H7 (cell line): ENCODE measurements at places on chromosomes 16 and 17. TPM values are rescaled to one million over a fixed set of nuclear protein-coding genes. Genes with fewer than 3 reads are reported as not detected.

GPR139 gene
- total RNA-seq, result 0.15 TPM in 1 of 2 replicates, not detected in the other

CD300H gene
- total RNA-seq, result not detected in 2 replicates

TMC8 gene
- 0.67 and 3.3 TPM in 2 replicates for total RNA-seq

ACAP1 gene
- total RNA-seq, result 17.8 and 34.5 TPM in 2 replicates

PMFBP1 gene
- total RNA-seq, result 0.04 and 0.52 TPM in 2 replicates

RCVRN gene
- total RNA-seq, result not detected in 2 replicates

KRT12 gene
- total RNA-seq, result not detected in 2 replicates
